ENCODE measurements at places on chromosomes 13 and 19.
A peak's percentile ranks its signal among the peaks of the same experiment; 100 is the strongest.

GRCh38 chr19:50661023-50661422 lies 11.8 kb downstream of the C19orf81 start:
- no peak for DNase-seq

DNA sequence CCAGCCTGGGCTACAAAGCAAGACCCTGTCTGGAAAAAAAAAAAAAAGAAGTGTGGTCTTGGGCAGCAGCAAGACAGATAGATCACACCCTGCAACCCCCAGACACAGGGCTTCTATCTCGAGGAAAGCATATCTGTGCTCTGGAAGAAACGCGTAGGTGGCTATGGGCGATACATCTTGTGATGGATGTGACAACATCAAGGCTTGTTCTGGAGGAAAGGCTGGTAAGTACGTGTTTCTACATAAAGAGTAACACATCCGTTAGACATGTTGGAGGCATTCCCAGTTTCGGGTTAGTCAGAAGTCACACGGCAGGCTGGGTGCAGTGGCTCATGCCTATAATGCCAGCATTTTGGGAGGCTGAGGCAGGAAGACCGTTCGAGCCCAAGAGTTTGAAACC lies 6.6 kb upstream of the DHDH start:
- DNase-seq, result peak; percentile 67

DNA sequence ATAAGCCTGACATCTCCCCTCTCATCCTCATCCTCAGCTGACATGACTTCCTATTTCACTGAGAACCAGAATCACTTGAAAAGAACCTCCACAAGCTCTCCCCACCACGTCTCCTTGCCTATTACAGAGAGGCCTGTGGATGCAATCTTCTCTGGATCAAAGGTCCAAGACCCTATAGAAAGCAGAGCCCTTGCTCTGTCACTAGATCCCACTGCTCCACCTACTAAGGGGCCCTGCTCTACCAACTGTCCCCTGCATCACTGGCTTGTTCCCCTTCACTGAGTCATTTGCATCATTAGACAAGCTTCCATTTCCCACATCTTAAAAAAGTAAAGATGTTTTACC lies 40.8 kb downstream of the RCBTB2 start:
- no peak for DNase-seq

- no peak for DNase-seq
These were observed 9.3 kb upstream of the HIF3A start for GRCh38 chr19:46287585-46287984.
